ENCODE measurements at places on chromosomes 7 and 10.

GRCh38 chr7:69808391-69808790 lies 210.1 kb downstream of the AUTS2 start:
- no peak for DNase-seq

DNA sequence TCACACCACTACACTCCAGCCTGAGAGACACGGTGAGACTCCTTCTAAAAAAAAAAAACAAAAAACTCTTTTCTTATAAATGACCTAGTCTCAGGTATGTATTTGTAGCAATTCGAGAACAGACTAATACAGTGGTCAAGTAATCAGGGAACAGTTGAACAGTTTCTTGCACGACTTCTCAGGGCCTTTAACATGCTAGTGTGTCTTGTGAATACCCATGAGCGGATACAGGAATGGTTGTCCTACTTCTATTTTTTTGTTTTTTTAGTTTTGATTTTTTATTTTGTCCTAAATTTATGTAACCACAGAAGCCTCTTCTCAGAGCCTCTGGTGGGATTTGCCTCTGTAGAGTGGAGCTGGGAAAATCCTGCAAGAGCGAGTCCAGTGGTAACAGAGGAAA lies 71.0 kb upstream of the NANOS1 start:
- no peak for DNase-seq

- no peak for DNase-seq
Measured at GRCh38 chr7:134528749-134529148, 1.4 kb downstream of the AKR1B10 start.

- DNase-seq, result no peak
Measured at GRCh38 chr7:37050801-37051200, 326.5 kb upstream of the AOAH start.
